ENCODE measurements at places on chromosomes 7 and 10.
A peak's percentile ranks its signal among the peaks of the same experiment; 100 is the strongest.

GRCh38 chr7:103141753-103142404, 7.0 kb downstream of the NAPEPLD start:
- no peak for DNase-seq

GRCh38 chr7:34128762-34129161, 223.4 kb downstream of the BMPER start:
- DNase-seq = peak; percentile 68

- DNase-seq = no peak
These were observed 154.3 kb downstream of the PPP1R3A start for GRCh38 chr7:113764401-113765035.

DNA sequence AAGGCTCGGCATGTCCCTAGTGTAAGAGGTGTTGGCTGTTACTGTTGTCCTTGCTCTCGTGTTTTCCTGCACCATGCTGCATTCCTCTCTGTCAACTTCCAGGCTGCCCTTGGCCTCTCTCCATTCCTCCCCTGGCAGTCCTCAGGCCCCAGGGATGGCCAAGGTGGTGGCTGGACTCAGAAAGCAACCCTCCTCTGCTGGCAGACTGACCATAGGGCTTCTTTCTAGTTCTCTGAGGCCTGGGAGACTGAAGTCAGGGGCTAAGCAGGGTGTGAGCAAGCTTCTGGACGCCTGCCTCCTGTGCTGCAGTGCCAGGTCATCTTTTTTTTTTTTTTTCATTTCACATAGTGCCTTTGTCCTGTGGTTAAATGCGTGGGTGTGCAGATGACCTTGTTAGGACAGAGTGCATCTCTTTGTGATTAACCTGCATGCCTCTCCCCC, 72.0 kb downstream of the GOLGA7B start:
- DNase-seq = no peak

GRCh38 chr10:112447620-112447928, 559 bp downstream of the VTI1A start:
- no peak for DNase-seq

GRCh38 chr7:40033826-40034225, 83.8 kb downstream of the CDK13 start:
- no peak for DNase-seq

GRCh38 chr7:23213755-23214154, 31.9 kb downstream of the NUP42 start:
- DNase-seq = no peak

GRCh38 chr7:157444843-157445135, 108.0 kb downstream of the DNAJB6 start:
- no peak for DNase-seq

DNA sequence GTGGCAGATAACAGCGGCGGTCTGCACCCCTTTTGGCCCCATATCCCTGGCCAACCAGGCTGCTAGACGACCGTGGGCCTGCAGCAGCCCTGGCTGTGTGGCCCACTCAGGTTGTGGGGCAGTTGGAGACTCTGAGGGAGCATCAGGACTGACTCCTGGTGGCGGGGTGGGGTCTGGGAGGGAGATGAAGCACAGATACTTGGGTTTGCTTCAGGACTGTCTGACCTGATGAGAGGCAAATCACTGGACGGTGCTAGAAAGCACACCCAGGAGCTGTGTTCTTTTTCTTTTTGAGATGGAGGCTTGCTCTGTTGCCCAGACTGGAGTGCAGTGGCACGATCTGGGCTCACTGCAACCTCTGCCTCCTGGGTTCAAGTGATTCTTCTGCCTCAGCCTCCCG, 28.2 kb downstream of the BAMBI start:
- DNase-seq = no peak

DNA sequence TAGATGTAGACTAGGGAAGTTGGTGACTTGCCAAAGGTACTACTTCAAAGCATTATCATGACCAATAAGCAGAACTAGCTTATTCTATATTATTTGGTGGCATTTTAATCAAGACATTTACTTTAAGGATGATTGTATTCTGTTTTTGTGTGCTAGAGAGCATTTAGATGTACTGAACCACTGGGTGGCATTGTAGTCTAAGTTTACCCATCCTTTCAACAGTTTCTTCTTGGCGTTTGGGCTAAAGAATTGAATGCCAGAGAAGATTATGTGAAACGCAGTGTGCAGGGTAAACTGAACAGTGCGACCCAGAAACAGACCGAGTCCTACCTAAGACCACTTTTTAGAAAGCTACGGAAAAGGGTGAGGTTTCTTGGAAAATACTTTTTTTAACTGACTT, 26.8 kb downstream of the PRPF18 start:
- peak; percentile 44 for DNase-seq

- no peak for DNase-seq
These were observed 86.7 kb downstream of the ZNF33B start for GRCh38 chr10:42551582-42552187.

GRCh38 chr10:116694243-116694926, 48.0 kb downstream of the HSPA12A start:
- DNase-seq = no peak

- no peak for DNase-seq
These were observed 13.6 kb downstream of the UNCX start for GRCh38 chr7:1246160-1246870.

GRCh38 chr7:155805826-155806095, 6.5 kb downstream of the SHH start:
- DNase-seq = no peak

DNA sequence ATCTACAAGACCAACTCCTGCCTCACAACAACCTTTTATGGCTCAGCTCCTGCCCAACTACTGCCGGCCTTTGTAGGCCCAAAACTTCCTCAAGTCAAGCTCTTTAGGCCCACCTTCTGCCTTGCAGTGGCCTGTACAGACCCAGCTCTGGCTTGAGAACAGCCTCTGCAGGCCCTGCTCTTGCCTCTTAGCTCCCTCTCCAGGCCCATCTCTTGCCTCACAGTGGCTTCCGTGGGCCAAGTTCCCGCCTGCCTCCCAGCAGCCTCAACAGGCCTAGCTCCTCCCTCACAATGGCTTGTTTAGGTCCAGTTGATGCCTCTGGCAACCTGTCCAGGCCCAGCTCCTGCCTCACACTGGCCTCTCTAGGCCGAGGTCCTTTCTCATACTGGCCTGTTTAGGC, 32.4 kb upstream of the VKORC1L1 start:
- DNase-seq = peak; percentile 31

GRCh38 chr10:54066646-54067045, 734.4 kb downstream of the PCDH15 start:
- DNase-seq = no peak
